ENCODE measurements at places on chromosomes 16 and 17.

DNA sequence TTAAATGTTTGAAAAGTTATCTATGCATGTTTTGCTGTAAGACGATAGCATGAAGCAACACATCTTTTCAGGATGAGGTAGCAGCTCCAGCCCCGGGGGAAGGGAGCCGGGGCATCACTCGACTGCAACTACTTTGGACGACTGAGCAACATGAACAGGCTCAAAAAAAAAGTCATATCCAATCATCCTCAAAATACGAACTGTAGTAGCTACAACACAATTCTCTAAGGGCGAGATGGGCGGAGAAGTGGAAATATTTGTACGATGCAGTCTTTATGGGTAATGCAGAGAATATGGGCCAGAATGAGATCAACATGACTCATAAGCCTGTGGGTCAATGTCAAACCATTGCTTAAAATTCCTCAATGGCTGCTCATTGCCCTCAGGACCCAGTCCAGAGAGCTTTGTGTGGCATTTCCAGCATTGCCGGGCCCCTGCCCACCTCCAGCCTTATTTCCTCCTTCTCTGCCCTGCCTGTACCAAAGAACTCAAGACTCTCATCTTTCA lies 17.7 kb upstream of the SMURF2 start:
- DNase-seq: no peak

GRCh38 chr16:15716694-15717447 lies 66.8 kb downstream of the NDE1 start:
- DNase-seq: no peak

DNA sequence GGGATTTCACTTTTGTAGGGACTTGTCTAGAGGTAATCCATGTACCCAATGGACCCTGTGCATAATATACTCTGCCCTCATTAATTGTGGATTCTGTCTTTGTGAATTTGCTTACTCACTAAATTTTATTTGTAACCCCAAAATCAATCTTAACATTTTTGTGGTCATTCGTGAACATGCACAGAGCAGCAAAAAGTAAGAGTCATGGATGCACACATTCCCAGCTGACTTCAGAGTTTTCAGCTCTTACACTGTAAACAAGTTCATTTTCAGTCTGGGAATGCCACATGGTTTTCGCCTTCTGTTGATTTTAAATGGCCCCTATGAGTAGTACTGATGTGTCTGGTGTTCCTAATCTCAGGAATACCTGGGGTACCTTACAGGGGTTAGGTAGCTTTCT lies 24.3 kb downstream of the TAC4 start:
- DNase-seq: no peak

DNA sequence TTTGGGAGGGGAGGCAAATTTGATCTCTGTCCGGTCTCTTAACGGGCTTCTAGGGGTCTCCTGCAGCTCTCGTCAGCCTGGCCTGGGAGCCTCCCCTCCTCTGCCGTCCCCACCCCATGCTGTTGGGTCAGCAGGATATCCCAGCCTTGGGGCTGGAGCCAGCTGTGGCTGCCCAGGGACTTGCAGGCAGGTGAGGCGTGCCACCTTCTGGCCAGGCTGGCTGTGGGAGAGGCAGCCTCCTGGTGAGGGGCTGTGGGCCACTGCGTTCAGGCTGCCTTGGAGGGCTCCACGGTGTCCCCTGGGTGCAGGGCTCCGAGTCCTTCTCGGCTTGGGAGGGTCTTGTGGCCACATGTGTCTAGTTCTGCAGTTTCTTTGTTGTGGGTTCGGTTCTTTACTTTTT lies 34.6 kb downstream of the TBCD start:
- no peak for DNase-seq

GRCh38 chr17:10790491-10791401 lies 13.2 kb downstream of the TMEM238L start:
- no peak for DNase-seq

DNA sequence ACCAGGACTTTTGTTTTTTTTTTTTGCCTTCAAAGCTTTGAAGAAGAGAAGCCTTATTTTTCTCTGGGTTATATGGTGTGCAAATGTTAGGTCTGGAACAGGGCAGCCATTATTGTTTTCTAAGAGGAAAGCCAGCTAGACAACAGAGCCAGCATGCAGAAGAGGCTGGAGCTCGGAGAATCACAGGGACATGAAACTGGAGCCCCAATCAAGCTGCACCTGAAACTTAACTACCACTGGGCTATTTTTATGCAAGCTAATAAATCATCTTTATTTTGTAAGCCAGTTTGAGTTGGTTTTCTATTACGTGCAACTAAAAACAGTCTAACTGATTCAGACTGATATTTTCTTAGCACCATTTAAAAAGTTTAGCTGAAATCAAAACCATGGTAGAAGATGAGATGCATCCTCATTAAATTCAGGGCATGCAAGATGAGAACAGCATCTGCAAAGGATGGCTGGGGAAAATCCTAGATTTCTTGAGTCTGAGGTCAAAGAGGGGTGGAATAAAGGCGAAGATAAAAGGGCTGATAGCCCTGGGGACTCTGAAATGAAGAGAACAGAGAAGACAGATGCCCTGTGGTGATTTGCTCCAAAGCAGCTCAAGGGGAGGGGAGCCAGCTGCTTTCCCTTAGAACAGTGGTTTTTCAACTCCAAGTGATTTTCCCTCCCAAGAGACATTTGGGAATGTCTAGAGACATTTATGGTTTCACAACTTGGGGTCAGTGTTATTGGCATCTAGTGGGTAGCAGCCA lies 177.1 kb upstream of the WSCD1 start:
- no peak for DNase-seq
